ENCODE measurements at places on chromosomes 2 and 18.
A peak's percentile ranks its signal among the peaks of the same experiment; 100 is the strongest.

- no peak for DNase-seq
These were observed 1038.3 kb upstream of the ACVR2A start for GRCh38 chr2:146806364-146807005.

DNA sequence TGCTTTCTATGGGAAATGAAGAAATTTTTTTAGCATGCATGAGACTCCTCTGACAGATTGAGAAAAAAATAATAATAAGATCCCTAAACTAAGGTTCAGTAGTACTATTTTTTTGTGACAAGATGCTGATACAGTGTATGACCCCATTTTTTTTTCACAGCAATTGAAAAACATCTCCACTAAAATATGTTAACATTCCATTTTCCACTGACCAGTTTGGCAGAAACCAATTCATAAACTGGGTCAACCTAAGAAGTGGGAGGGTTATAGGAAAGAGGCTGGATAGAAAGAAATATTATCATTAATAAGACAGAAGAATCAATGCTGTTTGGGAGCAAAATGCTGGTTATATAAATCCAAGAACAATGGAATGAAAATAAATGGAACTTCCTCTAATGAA lies 182.7 kb downstream of the ANTXR1 start:
- no peak for DNase-seq

GRCh38 chr2:150282771-150283371 lies 204.6 kb downstream of the RND3 start:
- DNase-seq, result no peak

DNA sequence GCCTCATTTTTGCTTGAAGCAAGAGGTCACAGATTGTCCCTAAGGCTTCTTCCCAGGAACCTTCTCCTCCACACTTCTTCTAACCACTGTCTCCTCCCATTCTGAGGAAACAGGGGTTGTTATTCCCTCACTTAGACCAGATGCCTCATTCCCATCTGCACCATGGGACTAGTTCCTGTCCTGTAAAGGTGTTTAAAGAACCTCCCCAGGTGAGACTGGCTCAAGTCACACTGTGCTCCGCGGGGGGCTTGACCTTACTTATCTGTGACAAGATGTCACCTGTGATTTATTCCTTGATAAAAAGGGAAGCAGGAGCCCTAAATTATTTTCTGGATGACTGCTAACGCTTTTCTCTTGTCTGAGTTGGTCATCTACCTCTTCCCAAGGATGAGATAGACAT lies 8.2 kb upstream of the CDH2 start:
- no peak for DNase-seq

DNA sequence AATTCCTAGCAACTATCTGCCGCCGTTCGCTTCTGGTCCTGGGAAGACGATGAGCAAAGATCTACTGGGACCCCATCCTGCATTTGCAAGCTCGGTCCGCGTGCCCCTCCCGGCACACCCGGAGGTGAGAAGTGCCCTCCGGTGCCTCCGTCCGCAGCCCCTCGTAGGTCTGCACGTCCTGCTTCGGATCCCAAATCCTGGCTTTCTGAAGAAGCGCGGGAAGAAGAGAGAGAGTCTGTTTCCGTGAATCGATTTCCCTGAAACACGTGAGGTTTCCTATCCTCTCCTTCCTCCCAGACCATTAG lies 5.0 kb upstream of the OSR1 start:
- DNase-seq, result no peak

DNA sequence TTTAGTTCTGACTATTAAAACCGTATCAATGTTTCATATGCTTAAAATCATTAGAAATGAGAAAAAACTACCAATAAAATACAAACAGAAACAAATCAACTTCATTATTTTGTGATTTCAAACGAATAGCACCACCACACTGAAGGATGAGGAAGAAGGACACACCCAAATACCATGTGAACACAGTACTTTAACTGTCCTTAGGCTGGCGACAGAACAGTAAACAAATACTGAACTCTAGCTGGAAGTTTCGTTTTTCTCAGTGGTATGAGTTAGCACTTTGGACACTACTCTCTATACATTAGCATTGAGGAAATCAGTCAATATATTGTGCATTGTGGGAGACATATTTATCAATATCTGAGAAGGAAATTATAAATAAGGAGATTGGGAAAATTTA lies 202.4 kb upstream of the AGAP1 start:
- DNase-seq, result no peak

GRCh38 chr18:27249933-27250332 lies 64.8 kb upstream of the CHST9 start:
- no peak for DNase-seq

DNA sequence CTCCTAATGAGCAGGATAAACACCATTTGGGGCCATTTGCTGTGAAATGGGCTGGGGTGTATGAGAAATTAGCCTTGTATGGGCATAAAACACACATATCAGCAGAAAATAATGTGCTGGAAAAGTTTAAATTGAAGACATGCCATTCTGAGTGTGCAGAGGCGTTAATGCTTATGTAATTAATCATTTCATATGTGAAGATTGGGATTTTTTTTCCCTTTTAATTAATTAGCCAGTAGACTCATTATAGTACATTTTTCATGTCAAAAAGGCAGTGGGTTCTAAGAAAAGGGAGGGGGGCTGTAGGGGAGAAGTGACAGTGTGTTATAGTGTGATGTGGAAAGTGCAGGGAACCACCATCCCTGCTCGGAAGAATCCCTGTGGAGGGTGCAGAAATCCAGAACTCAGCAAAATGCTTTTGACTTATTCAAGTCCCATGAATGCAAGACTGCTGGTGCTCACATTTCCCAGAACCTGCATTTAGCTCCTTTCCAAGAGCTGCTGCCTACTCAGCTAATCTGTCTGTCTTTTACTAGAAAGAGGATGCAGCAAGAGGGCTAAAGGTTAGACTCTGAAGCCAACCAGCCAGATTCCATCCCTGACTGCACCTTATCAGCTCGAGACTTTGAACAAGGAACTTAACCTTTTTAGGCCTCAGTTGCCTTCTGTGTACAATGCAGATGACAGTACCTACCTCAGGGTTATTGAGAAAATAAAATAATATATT lies 11.6 kb upstream of the COX7A2L start:
- DNase-seq, result no peak

GRCh38 chr2:229416116-229416694 lies 145.1 kb upstream of the PID1 start:
- DNase-seq, result peak; percentile 49

GRCh38 chr18:74063023-74063422 lies 84.6 kb downstream of the FBXO15 start:
- no peak for DNase-seq

DNA sequence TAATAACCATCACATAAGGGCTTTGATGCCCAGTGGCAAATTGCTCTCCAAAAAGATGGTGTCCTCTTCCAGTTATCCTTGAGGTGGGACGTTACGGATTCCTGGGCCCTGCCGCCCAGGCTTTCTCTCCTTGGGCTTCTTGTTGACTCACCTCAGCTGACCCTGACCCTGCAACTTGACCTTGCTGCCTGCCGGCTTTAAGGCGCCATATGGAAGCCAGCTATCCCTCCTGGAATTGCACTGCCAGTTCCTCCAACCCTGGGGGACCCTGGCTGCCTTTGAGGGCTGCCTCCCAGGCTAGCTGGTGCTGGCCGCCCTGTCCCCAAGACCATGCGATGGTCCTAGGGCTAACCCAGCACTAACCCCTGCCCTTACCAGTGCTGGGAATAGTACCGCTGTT lies 28.3 kb upstream of the B3GNT7 start:
- DNase-seq, result no peak

DNA sequence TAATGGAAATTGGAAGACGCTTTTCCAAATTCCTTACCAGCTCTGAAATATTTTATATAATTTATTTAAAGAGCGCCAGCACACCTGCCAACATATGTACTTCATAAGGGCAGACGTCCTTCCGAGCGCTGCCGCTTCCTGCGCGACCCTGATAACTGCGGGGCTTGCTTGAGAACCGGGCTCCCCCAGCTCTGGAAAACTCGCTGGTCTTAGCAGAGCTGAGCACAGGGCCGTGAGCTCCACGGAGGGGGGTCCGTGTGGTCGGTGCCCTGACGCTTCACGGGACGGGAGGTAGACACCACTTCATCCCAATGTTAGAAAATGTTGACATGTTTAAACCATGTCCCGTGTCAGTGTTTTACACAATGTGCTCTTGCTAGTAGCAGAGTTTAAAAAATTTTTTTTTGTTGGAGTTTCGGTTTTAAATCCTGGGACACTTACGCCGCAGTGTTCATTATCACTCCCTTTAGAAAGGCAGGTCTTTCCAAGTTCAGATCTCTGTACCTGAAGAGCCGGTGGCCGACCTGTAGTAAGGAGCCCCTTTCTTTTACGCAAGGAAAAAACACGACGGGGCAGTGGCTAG lies 1.6 kb downstream of the NFATC1 start:
- DNase-seq, result no peak

- DNase-seq, result no peak
These were observed 90.4 kb downstream of the SCN3A start for GRCh38 chr2:165113414-165113813.

GRCh38 chr2:163123526-163123925 lies 285.0 kb upstream of the KCNH7 start:
- DNase-seq, result no peak

DNA sequence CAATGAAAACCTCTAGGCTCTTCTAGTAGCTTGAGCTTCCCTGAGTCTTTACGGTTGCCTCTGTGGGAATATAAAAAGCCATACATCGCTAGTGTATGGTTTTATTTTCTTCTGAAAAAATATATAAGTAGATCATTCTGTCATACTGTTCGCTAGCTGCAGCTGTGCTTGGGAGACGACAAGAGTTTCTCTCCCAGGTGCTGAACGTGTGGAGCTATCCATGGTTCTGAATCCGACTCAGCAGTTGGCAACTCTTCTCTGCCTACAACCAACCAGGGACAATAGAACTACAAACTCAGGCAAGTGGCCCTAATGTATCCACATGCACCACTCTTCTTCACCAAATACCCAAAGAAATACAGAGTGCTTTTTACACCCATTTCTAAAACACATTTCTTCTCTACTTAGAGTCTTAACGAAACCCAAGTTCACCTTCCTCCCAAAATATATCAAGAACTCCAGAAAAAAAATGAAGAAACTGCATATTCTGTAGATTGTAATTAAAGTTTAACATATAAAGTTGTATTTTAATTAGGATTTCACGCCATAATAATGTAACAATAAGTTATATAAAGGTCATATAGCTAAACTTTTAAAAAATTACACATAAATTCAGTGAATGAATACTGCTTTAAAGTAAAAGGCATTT lies 2.2 kb upstream of the KCNH7 start:
- no peak for DNase-seq

GRCh38 chr2:16717477-16717876 lies 51.8 kb upstream of the CYRIA start:
- DNase-seq, result no peak

DNA sequence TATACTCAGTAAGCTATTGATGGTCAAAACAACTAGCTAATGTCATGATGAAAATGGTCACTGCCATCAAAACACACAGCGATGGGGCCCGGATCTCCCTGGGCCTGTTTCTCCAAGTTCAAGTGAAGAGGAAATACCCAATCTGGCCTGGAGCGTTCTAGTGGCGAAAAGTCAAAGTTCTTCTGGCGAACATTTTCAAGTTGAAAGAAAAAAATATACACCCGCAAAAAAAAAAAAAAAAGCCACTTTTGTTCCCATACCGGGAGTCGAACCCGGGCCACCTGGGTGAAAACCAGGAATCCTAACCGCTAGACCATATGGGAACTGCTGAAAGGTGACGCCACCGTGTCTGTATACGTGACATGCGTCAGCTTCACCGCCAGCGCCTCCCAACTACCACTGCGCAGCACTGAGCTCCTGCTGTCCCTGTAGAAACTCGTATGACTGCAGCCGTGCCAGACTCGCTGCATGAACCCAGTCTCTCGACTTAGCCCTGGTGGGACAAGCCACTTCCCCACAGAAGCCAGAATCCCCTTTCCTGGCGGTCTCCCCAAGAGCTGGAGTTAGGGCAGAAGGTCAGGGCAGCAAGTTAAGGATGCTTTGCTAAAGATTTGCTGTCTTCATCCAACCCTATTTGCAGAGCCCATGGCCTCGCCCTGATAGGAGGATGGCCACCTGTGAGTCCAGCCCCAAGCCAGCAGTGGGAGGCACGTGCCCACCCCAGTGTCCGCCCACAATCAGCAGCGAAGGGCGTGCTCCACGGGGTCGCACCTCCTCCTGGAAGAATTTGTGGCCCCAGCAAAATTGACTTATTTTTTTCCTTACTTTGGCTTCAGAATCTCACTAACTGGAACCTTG lies 5.6 kb upstream of the IMP4 start:
- peak; percentile 41 for DNase-seq

DNA sequence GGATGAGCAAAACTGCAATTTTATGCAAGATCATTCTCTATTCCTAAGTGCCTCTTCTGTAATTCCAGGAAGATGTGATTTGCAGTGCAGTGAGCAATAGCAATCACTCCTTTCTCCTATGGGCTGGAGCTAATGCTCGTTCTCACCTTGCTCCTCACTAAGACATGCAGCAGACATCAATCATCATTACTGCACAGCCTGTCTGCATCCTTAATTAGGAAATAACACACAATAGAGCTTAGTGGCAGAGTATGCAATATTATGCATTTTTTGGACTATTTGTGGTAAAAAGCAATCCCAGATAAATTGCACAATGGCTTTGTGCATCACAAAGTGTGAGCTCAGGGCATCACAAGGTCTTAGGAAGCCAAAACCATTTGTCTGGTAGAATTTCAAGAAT lies 32.6 kb upstream of the RAPH1 start:
- DNase-seq, result no peak

- DNase-seq, result no peak
These were observed 127.8 kb downstream of the COPS8 start for GRCh38 chr2:237213315-237214022.

DNA sequence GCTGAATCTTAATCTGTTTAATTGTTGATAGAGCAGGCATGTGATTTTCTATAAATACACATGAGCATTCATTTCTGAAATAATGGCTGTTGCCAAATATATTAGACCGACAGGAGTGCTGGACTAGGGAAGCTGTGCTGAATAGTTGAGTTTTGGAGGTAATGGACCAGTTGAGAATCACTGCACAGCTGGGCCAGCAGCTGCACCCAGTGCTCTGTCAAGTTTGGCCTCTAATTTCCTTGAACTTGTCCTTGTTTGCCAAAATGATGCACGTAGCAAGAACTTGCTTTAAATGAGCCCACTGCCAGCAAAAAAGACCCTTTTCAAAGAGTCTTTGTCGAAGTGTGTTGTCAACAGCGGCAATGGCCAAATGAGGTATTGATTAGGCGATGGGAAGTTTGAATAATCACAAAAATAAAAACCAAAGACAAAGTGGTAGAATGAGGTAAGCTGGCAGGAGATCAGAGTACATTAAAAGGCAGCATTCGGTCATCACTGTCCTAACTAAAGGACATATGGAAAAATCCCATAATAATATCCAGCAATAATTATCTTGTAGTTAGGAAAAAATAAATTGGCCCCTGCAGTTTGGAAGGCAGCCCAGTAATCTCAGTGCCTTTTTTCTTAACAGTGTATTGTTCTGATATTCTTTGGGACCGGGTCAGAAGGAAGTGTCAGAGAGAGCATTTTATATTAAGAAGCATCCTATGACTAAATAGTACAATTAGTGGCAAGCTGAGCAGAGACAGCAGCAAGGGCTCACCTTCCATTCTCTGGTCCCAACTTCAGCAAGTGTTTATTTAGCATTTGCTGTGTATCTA lies 126.2 kb downstream of the RAPGEF4 start:
- DNase-seq, result no peak

- DNase-seq, result no peak
These were observed 114.7 kb upstream of the TNP1 start for GRCh38 chr2:216974321-216975302.
